ENCODE measurements at places on chromosomes 12 and 14.

DNA sequence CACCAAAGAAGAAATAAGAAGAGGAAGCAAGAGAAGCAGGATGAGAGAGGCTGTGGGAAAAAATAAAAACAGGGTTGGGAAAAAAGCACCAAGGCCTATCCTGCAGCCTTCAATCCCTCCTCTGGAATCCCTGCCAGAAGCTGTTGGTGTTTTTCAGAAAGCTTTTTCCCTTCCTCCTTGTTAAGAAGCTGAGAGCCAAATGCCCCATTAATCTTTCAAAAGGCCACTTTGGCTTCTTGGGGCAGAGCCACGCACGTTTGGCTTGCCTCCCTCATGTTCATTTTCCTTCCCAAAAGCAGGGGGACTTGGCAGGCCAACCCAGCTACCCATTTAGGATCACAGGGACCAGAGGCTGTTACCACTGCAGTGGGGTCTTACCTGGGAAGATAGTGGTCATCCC lies 365.3 kb downstream of the NUAK1 start:
- no peaks in the 10 kb centered on the region for H3K4me1 ChIP-seq
- no peak overlapping the region for H3K4me3 ChIP-seq
- H3K36me3 ChIP-seq, result no peaks in the 10 kb centered on the region
- no peak overlapping the region for H3K27ac ChIP-seq
- no peak for DNase-seq

DNA sequence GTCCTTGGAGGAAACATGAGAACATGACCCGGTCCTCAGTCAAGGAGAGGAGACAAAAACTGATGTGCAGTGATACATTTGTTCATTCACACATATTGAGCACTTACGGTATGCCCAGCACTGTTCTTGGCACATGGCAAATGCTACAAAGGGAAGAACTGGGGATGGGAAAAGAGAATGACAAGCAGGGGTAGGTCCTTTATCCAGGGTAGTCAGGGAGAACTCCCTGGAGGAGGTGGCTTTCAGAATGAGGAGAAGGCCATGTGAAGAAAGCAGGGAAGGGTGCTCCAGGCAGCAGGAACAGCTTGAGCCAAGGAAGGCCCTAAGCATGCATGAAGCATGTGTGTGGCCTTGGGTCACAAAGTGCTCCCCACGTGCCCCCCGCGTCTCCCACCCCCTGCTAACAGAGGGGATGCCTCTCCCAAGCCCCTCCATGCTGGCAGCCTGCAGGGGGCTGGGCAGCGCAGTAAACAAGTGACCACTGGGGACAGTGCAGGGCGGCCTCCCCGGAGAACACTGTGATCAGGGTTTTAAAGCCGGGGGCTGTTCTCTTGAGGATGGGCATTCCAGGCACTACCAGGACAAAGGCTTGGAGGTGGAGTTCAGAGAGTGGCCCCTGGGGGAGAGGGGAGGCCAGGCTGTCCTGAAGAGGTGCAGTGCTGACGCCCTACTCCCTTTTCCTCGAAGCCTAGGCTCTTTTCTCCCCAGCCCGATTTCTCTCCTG lies 71.0 kb downstream of the PHETA1 start:
- H3K4me1 ChIP-seq, result no peaks in the 10 kb centered on the region
- no peaks in the 10 kb centered on the region for H3K36me3 ChIP-seq
- H3K27me3 ChIP-seq, result peaks cover 4% of the 10 kb centered on the region

DNA sequence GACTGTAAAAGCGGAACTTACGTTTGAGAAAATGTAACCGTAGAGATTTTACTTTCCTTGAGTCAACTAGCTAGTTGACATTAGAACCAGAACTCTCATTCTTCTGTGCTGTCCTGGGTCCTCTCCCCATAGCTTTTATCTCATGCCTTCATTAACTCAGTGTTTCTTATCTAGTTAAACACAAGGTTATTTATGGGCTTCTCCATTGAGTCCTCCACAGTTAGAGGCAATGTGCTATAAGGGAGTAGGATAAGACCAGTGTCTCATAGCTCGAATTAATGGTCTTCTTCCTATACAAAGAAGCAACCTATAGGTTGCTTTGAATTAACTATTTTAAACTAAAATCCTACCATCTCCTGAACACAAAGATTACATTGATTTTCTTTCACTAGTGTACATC lies 129.8 kb downstream of the ACSS3 start:
- no peak overlapping the region for H3K27ac ChIP-seq
- no peak for DNase-seq
- no peaks in the 10 kb centered on the region for H3K27me3 ChIP-seq
- no peaks in the 10 kb centered on the region for H3K36me3 ChIP-seq
- peaks cover 54% of the 10 kb centered on the region for H3K4me1 ChIP-seq

DNA sequence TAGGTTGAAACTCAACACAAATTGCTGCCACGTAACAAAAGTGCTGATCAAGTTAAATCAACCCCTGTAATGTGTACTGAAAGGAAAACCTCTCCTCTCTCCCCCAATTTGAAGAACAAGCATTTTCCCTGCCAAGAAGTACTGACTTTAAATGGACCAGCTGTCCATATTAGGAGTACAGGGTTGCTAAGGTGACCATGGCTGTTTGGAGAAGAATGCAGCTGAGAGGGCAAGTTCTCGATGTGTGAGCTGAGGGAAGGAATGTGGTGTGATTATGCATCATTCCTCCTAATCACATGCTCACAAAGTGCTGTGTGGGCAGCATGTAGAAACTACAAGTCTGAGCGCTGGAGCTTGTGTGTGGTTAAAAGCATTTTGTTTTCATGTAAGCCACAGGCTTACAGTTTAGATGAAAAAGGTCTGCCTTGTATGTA lies 50.9 kb upstream of the CCT2 start:
- H3K4me3 ChIP-seq, result no peak overlapping the region
- DNase-seq, result peak; percentile 62
- H3K36me3 ChIP-seq, result no peaks in the 10 kb centered on the region
- H3K4me1 ChIP-seq, result peaks cover 12% of the 10 kb centered on the region
- H3K27ac ChIP-seq, result no peak overlapping the region

- H3K4me1 ChIP-seq, result no peaks in the 10 kb centered on the region
- no peak overlapping the region for H3K4me3 ChIP-seq
- no peak overlapping the region for H3K27ac ChIP-seq
- DNase-seq, result peak; percentile 36
- no peaks in the 10 kb centered on the region for H3K36me3 ChIP-seq
- peaks cover 4% of the 10 kb centered on the region for H3K27me3 ChIP-seq
Observed at GRCh38 chr12:101670007-101670671, 27.3 kb upstream of the CHPT1 start.
